ENCODE measurements at places on chromosomes 1 and 21.

DNA sequence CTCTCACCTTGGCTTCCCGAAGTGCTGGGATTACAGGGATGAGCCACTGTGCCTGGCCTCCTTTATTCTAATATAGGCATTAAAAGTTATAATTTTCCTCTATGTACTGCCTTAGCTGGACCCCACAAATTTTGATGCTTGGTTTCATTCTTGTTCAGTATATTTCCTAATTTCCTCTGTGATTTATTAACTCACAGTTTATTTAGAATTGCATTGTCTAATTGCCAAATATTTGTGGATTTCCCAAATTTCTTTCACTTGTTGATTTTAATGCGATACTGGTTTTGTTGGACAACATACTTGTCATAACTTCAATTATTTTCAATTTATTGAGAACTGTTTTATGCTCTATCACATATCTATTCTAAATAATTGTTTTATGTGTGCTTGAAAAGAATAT is 366.0 kb downstream of the OMA1 start:
- no peaks in the 10 kb centered on the region for H3K4me1 ChIP-seq
- no peak for DNase-seq
- H3K36me3 ChIP-seq: no peaks in the 10 kb centered on the region
- H3K4me3 ChIP-seq: no peak overlapping the region
- H3K27ac ChIP-seq: no peak overlapping the region

GRCh38 chr21:35855484-35855883 is 204.8 kb downstream of the SETD4 start:
- DNase-seq: no peak
- H3K36me3 ChIP-seq: no peaks in the 10 kb centered on the region
- no peaks in the 10 kb centered on the region for H3K4me1 ChIP-seq
- H3K27ac ChIP-seq: no peak overlapping the region

DNA sequence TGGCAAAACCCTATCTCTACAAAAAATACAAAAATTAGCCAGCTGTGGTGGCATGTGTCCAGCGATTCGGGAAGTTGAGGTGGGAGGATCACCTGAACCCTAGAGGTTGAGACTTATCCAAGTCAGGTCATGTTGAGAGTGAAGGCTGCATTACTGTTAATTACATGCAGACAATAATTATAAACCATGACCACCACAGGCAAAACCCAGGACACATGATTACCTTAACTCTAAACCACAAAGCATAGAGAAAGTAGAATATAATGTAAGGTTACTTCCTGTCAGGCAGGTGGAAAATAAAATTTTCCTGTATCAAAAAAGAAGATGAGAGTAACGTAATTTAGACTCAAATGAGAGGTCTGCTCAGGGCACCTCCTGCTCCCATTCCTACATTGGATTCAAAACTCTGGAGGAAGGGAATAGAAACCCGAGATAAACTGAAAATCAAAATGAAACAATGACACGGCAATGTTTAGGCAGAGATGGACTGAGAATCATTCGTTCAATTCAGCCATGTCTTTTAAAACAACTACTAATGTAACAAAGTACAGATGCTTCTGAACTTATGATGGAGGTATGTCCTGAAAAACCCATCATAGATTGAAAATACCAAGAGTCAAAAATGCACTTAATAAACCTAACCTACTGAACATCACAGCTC is 33.6 kb downstream of the RGS8 start:
- no peaks in the 10 kb centered on the region for H3K36me3 ChIP-seq
- H3K27ac ChIP-seq: no peak overlapping the region
- no peak overlapping the region for H3K4me3 ChIP-seq
- H3K4me1 ChIP-seq: peaks cover 5% of the 10 kb centered on the region

- DNase-seq: no peak
- H3K4me1 ChIP-seq: no peaks in the 10 kb centered on the region
- H3K4me3 ChIP-seq: no peak overlapping the region
- H3K27ac ChIP-seq: no peak overlapping the region
- no peaks in the 10 kb centered on the region for H3K27me3 ChIP-seq
Measured at GRCh38 chr1:218742467-218743262, 397.5 kb downstream of the TGFB2 start.

- peaks cover 10% of the 10 kb centered on the region for H3K36me3 ChIP-seq
- no peak overlapping the region for H3K27ac ChIP-seq
- peaks cover 26% of the 10 kb centered on the region for H3K4me1 ChIP-seq
- no peak overlapping the region for H3K4me3 ChIP-seq
- DNase-seq: no peak
Measured at GRCh38 chr1:248828845-248829244, 3.1 kb upstream of the SH3BP5L start.

DNA sequence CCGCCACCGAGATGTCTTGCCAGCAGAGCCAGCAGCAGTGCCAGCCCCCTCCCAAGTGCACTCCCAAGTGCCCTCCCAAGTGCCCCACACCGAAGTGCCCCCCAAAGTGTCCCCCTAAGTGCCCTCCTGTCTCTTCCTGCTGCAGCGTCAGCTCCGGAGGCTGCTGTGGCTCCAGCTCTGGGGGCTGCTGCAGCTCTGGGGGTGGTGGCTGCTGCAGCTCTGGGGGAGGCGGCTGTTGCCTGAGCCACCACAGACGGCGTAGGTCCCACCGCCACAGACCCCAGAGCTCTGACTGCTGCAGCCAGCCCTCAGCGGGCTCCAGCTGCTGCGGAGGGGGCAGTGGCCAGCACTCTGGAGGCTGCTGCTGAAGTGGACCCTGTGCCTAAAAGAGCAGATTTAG is 1.4 kb downstream of the LCE1F start:
- H3K36me3 ChIP-seq: no peaks in the 10 kb centered on the region
- no peak for DNase-seq
- H3K4me3 ChIP-seq: no peak overlapping the region

DNA sequence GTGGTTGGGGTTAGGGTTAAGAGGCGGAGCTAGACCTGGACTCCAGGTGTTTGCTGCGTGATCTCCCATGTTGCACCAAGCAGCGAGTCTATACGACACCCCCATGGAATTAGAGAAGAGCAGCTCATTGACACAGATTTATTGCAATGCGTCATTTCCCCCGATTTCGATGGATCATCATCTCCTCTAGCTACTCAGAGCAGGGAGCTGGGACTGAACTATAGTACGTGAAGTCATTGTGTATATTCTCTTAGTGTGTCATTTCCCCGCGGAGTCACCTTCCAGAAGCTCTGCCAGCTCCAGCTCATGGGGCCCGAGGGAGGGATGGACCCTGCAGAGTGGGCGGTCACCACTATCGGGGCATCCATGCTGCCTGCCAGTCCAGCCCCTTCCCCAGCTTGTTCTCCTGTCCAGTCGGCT is 7.5 kb upstream of the C2CD2 start:
- peaks cover 10% of the 10 kb centered on the region for H3K4me1 ChIP-seq
- no peak for DNase-seq
- no peak overlapping the region for H3K27ac ChIP-seq
- H3K4me3 ChIP-seq: no peak overlapping the region
- no peaks in the 10 kb centered on the region for H3K36me3 ChIP-seq

DNA sequence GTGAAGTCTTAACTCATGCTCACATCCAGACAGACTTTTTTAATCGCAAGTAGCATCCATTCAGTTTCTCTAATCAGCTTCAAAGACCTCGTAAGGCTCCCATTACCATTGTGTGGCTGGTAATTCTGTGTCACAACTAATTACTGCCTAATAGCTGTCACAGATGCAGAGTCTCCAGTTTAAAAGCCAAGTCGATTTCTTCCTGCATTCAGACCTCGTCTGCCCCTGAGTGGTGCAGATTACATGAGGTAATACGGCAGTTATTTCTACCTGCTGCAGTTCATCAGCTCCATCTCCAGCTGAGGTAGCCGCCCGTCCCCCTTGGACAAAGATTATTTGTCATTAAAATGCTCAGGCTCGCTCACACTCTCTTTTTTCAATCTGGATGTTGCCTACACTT is 34.4 kb upstream of the OLIG2 start:
- H3K27ac ChIP-seq: no peak overlapping the region
- H3K36me3 ChIP-seq: no peaks in the 10 kb centered on the region
- no peak overlapping the region for H3K4me3 ChIP-seq
- H3K4me1 ChIP-seq: no peaks in the 10 kb centered on the region
- no peak for DNase-seq
- H3K27me3 ChIP-seq: peaks cover 14% of the 10 kb centered on the region

DNA sequence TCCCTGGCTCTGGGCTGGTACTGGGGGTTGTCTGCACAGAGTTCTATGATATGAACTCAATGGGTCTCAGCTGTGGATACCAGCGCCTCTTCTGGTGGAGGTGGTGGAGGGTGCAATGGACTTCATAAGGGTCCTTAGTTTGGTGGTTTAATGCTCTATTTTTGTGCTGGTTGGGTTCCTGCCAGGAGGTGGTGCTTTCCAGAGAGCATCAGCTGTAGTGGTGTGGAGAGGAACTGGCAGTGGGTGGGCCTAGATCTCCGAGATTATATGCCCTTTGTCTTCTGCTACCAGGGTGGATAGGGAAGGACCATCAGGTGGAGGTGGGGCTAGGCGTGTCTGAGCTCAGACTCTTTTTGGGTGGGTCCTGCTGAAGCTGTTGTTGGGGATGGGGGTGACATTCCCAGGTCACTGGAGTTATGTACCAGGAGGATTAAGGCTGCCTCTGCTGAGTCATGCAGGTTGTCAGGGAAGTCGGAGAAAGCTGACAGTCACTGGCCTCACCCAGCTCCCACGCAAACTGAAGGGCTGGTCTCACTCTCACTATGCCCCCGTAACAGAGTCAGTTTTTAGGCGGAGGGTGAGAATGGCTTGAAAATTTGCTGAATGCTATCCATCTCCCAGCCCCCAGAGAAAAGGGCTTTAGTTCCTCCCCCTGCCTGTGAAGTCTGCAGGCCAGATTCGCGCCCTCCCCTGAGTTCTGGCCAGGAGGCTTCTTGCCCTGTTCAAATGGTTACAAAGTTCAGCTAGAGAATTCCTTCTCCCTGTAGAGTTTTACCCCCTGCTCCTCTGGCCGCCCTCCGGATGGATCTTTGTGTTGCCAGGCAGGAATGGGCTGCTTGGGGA is 902.9 kb downstream of the LTN1 start:
- no peak overlapping the region for H3K27ac ChIP-seq
- no peak for DNase-seq
- H3K27me3 ChIP-seq: no peaks in the 10 kb centered on the region

GRCh38 chr1:207851696-207852095 is 59.2 kb downstream of the CD34 start:
- H3K4me3 ChIP-seq: no peak overlapping the region
- no peak overlapping the region for H3K27ac ChIP-seq
- H3K36me3 ChIP-seq: peaks cover 25% of the 10 kb centered on the region
- DNase-seq: no peak
- no peaks in the 10 kb centered on the region for H3K27me3 ChIP-seq
- peaks cover 80% of the 10 kb centered on the region for H3K4me1 ChIP-seq

GRCh38 chr1:26496861-26497260 is 24.6 kb downstream of the HMGN2 start:
- H3K36me3 ChIP-seq: peaks cover 5% of the 10 kb centered on the region
- peaks cover 8% of the 10 kb centered on the region for H3K4me1 ChIP-seq
- H3K4me3 ChIP-seq: no peak overlapping the region
- no peaks in the 10 kb centered on the region for H3K27me3 ChIP-seq
- DNase-seq: no peak

GRCh38 chr1:3003941-3004270 is 17.4 kb upstream of the ACTRT2 start:
- no peak overlapping the region for H3K4me3 ChIP-seq
- no peaks in the 10 kb centered on the region for H3K4me1 ChIP-seq
- no peak overlapping the region for H3K27ac ChIP-seq
- H3K27me3 ChIP-seq: peaks cover 2% of the 10 kb centered on the region

- no peak overlapping the region for H3K27ac ChIP-seq
- no peaks in the 10 kb centered on the region for H3K4me1 ChIP-seq
- H3K36me3 ChIP-seq: no peaks in the 10 kb centered on the region
- no peak for DNase-seq
- no peak overlapping the region for H3K4me3 ChIP-seq
Measured at GRCh38 chr1:78437396-78437795, 53.4 kb upstream of the PTGFR start.

- DNase-seq: no peak
- H3K36me3 ChIP-seq: no peaks in the 10 kb centered on the region
- no peak overlapping the region for H3K4me3 ChIP-seq
Measured at GRCh38 chr21:40733024-40733397, 113.9 kb downstream of the DSCAM start.

DNA sequence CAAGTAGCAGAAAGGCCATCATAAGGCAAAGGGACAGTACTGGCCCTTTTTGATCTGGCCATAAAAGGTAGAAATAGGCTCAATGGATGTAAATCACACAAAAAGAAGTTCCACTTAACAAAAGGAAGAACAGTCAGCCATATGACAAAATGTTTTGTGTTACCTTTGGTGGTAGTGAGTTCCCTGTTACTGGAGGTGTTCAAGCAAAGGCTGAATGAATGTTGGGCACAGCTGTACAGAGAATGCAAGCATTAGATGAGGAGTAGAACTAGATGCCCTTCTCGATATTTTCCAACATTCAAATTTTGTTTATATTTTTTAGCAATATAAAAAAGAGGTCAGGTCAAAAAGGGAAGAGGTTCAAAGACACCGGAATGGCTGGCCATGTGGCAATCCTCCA is 20.0 kb downstream of the OLFML3 start:
- H3K27ac ChIP-seq: no peak overlapping the region
- peaks cover 3% of the 10 kb centered on the region for H3K4me1 ChIP-seq
- H3K4me3 ChIP-seq: no peak overlapping the region
- peaks cover 10% of the 10 kb centered on the region for H3K36me3 ChIP-seq
- DNase-seq: no peak

- peaks cover 22% of the 10 kb centered on the region for H3K36me3 ChIP-seq
- no peak for DNase-seq
- no peak overlapping the region for H3K4me3 ChIP-seq
- no peaks in the 10 kb centered on the region for H3K27me3 ChIP-seq
Measured at GRCh38 chr1:6831366-6831765, 46.1 kb downstream of the CAMTA1 start.

DNA sequence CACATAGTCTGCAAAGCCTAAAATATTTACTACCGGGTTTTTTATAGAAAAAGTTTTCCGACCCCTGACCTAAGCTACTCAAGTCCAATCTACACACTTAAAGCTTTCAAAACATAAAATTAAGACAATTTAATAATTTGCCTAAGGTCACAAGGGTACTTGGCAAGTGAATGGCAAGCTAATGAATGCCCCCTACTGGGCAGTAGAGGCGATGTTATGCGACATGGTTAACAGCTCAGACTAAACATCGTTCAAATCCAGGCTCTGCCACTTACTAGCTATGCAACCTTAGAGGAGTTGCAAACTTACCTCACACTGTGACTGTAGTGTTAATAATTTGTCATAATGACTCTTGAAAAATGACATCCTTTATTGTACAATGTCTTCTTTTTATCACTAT is 317.2 kb upstream of the NFIA start:
- peak; percentile 26 for DNase-seq
- no peak overlapping the region for H3K27ac ChIP-seq
- no peaks in the 10 kb centered on the region for H3K4me1 ChIP-seq
- no peak overlapping the region for H3K4me3 ChIP-seq
- H3K27me3 ChIP-seq: no peaks in the 10 kb centered on the region
- H3K36me3 ChIP-seq: no peaks in the 10 kb centered on the region

GRCh38 chr21:43975469-43976098 is 36.5 kb upstream of the TRAPPC10 start:
- H3K27ac ChIP-seq: peak overlapping the region; percentile 86
- DNase-seq: peak; percentile 92
- peaks cover 9% of the 10 kb centered on the region for H3K4me1 ChIP-seq
- peaks cover 25% of the 10 kb centered on the region for H3K36me3 ChIP-seq

All from activated CD4-positive, alpha-beta T cell treated with anti-CD3 and anti-CD28 coated beads for 36 hours (primary cell).